Activated CD4-positive, alpha-beta T cell treated with anti-CD3 and anti-CD28 coated beads for 36 hours (primary cell): ENCODE measurements at places on chromosomes 2 and 18.

GRCh38 chr18:64886995-64887394 lies 738.1 kb upstream of the LINC00305 start:
- no peak for DNase-seq

DNA sequence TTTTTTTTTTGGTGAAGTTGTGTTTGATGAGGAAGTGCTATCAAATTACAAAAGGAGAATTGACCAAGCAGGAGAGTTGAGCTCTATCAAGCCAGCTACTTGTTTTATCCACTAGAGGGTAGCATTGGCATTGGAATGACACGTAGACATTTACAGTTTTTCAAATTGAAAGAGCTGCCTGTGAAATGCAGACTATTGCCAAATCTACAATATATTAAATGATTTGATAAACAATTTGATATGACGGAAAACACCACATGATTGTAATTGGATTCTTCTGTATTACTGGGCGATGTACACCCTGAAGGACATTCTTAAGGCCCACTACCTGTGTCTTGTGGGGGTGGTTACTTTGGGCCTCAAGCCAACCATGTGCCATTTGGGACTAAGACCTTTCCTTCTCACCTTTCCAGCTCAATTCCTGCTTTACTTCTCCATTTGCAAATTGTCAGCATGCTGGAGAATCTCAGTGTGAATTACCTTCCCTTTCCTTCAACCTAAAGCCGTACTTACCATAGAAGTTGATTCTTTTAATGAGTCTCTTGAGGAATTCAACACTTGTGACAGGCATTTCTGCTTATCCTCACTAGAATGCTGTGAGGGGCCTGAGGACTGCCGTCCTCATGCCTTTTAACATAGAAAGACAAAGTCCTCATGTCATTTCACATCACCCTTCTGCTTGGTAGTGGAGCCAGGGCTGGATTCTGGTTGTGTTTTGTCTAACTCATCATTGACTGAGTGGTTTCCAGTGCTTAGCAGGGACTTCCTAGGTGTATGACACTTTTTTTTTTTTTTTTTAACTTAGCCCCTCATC lies 134.8 kb upstream of the THUMPD2 start:
- DNase-seq = no peak

- no peak for DNase-seq
Observed at GRCh38 chr2:234245945-234246344, 195.4 kb downstream of the SPP2 start.

DNA sequence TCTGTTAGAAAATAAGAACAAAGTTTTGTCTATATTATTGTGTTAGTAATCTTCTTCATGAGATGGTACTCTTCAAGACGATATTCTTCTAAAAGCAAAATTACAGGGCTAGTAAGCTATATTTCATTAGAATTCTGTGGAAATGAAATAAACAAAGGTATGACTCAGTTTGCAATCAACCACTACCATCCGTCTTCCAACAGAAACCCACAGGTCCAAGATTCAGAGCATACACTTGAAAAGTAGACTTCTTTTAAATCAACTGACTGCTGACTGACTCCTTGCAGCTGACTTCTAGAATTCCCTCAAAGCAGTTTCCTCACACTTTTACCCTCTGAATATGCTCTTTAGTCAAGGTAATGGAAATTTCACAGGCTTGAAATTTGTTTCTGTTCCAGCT lies 193.7 kb downstream of the GCA start:
- no peak for DNase-seq

GRCh38 chr2:40535972-40536371 lies 84.1 kb upstream of the SLC8A1 start:
- DNase-seq = no peak

DNA sequence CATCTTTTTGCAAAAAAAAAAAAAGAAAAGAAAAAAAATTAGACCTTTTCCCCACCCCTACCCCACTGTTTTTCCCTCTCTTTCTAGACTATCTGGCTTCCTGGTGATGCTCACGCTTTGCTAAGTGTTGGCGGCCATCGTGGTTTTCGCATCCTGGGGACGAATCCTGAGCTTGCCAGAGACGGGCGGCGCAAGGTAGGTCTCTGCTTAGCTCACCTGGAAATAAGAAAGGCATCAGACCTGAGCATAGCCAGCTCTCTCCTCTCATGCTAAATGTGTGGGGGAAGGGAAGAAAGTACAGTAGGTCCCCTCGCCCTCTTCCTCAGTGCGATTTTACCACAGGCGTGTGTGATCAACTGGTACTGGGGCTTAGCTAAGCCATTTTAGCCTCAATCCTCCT lies 90.5 kb downstream of the KLHL29 start:
- no peak for DNase-seq

GRCh38 chr2:188784269-188784762 lies 189.9 kb upstream of the COL3A1 start:
- no peak for DNase-seq

GRCh38 chr2:239178484-239178883 lies 222.3 kb downstream of the HDAC4 start:
- no peak for DNase-seq

DNA sequence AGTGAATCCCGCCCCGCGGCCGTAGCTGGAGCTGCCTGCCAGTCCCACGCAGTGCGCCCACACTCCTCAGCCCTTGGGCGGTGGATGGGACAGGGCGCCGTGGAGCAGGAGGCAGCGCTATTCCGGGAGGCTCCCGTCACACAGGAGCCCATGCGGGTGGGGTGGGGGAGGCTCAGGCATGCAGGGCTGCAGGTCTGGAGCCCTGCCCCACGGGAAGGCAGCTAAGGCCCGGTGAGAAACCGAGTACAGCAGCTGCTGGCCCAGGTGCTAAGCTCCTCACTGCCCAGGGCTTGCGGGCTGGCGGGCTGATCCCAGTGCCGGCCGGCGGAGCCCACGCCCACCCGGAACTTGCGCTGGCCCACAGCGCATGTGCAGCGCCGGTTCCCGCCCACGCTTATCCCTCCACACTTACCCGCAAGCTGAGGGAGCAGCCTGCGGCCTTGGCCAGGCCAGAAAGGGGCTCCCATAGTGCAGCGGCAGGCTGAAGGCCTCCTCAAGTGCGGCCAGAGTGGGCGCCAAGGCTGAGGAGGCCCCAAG lies 1152.8 kb upstream of the CELF4 start:
- no peak for DNase-seq

DNA sequence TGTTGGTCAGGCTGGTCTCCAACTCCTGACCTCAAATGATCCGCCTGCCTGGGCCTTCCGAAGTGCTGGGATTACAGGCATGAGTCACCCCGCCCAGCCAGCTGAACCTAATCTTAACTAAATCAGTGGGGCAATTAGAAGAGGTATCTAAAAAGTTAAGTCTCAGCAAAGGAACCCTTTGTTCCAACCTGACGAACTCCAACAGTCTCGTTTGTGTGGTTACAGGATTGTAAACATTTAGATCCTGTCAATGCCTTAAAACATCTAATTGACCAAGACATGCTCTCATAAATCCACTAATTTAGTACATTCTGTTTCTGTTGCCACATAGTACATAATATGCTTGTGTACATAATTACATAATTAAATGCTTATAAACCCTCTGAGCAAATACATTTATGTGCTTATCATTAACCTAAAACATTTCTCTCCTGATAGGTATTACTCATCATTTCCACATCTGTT lies 31.1 kb upstream of the STK39 start:
- no peak for DNase-seq

DNA sequence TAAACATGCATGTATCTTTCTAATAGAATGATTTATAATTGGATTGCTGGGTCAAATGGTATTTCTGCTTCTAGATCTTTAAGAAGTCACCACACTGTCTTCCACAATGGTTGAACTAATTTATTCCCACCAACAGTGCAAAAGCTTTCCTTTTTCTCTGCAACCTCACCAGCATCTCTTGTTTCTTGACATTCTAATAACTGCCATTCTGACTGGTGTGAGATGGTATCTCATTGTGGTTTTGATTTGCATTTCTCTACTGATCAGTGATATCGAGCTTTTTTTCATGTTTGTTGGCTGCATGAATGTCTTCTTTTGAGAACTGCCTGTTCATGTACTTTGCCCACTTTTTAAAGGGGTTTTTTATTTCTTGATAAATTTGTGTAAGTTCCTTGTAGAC lies 182.5 kb downstream of the ANKRD44 start:
- DNase-seq = no peak
